ENCODE measurements at places on chromosomes 11 and 22. TPM values are rescaled to one million over a fixed set of nuclear protein-coding genes. Genes with fewer than 3 reads are reported as not detected.
A peak's percentile ranks its signal among the peaks of the same experiment; 100 is the strongest.

DNA sequence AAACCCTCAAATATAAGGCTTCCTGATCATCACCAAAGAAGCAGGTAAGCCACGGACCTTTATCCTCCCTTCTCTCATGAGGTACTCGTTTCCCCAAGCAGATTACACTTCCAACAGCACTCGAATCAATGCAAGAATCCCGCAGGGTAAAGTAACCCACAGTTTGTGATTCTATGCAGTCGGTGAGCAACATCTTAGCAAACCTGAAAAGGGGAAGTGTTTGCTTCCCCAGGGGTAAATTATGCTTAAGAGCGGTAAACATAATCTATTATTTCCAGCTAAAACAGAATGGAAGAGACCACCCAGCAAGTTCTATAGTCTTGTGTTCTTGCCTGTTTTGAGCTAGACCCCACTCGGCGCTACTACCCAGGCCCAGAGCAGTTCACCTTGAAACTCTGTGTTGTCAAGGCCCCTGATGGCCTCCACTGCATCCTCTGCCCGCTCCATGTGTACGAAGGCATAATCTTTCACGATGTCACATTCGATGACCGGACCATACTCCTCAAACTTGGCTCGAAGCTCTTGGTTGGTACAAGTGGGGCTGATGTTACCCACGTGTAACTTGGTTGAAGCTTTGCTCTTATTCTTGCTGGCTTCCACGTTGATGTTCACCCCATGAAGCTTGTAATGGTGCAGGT lies 1.3 kb downstream of the RBM4B start:
- DNase-seq = no peak

- no peak for DNase-seq
Measured at GRCh38 chr11:109885006-109885405, 208.2 kb upstream of the ZC3H12C start.

DNA sequence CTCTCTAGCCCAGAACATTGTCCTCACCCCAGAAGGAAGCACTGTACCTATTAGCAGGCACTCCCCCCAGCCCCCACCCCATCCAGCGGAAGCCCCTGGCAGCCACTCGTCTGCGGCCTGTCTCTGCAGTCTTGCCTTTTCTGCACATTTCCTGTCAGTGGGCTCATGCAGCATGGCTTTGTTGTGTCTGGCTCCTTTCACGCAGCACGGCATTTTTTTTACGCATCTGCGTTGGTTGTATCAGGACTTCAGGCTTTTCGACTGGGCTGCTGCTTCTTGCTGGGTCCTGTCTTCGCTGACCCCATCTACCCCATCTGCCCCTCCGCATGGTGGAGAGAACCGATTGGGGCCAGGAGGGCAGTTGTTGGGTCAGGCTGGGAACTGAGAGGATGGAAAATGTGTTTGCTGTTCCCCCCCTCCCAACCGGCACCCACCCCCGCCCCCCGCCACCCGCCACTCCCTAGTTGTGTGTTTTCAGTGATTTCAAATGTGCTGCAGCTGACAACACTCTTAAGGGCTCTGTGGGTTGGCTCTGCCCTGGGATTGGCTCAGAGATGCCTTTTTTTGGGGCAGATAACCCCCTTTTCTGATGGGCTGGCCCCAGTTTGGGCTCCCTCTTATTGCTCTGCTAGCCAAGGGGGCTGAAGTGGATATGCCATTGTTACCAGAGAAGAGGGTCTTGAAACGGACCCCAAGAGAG lies 110.0 kb downstream of the KIAA1671 start:
- no peak for DNase-seq

GRCh38 chr11:105673089-105673488 lies 63.2 kb downstream of the GRIA4 start:
- DNase-seq = peak; percentile 60

DNA sequence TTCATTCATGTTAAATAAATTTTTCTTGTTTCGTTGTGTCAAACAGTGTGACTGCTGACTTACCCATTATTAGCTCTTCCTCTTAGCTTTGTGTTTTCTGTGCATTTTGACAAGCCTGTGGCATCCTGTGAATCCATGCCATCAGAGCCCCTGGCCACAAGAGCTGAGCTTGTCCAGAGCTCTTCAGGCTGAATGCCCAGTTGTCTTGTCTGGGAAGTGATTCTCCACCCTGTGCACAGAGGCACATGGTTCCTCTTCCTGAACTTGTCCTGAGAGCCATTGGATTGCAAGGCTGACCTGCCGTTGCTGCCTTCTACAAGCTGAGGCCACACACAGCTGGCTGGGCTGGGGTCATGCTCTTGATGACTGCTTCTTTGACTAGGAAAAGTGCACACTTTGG lies 64.1 kb downstream of the PPP6R3 start:
- DNase-seq = no peak

DNA sequence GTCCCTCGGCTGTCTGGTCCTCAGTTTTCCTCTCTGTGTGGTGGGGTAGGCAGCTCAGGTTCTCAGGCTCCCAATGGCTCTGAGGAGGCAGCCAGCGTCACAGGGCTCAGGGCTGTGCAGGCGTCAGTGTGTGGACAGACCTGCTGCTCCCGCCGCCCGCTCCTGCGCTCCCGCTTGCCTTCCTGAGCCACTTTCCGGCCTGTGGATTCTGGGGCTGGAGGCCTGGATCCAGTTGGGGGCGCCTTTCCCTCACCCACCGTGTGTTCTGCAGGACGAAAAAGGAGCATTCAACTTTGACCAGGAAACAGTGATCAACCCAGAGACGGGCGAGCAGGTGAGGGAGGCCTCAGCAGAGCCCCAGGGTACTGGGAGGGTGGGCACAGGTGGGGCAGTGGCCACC lies 14.7 kb downstream of the DPP3 start:
- no peak for DNase-seq

GRCh38 chr11:84819128-84819527 lies 808.0 kb downstream of the DLG2 start:
- DNase-seq = no peak

DNA sequence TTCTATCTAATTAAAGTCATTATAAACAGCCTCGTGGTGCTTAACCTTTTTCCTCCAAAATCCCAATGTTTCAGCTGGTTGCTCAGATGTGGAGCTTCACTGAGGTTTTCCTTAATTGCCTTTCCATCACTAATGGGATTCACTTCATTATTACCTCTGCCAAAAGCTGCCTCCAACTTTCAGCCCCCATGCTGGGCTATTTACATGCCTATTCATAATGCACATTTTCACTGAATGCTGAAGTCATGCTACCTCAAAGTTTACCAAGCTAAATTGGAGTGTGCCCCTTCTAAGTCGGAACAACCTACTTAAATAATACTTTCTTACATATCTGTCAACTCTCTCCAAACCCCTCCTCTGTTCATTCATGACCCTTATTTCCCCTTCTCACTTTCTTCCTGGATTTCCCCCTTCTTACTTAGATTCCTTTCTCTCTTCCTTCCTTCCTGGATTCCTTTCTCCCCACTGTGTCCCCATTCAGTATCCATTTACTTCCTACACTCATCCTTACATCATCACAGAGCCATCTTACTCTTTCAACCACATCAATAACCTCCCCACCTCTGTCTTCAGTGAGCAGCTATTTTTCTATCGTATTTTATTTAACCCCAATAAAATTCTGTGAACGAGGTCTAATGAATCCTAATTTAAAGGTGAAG lies 887.3 kb upstream of the TENM4 start:
- no peak for DNase-seq

- DNase-seq = no peak
Measured at GRCh38 chr11:119028346-119029068, 2.2 kb downstream of the SLC37A4 start.

DNA sequence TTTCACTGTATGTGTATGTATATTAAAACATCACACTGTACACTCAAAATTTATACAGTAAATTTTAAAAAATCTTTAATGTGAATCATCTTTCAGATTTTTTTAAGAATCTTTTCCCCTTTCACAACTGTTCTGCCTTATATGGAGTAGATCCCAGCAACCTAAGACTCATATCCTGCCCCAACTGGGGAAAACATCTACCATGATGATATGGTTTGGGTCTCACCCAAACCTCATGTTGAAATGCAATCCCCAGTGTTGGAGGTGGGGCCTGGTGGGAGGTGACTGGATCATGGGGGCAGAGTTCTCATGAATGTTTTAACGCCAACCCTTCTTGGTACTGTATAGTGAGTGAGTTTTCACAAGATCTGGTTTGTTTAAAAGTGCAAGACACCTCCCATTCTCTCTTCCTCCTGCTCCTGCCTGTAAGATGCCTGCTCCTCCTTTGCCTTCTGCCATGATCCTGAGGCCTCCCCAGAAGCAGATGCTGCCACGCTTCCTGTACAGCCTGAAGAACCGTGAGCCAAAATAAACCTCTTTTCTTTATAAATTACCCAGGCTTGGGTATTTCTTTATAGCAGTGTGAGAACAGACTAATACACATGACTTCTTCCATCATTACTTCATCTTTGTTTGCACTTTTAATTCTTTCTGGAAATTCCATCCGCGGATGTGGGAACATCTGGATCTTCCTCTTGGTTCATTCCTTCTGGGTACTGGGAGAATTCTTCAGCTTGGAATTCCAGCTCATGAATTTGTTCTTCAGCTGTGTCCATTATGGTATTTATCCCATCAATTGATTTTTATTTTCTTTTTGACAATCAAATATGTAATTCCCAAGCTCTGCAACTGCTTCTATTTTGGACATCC lies 36.9 kb downstream of the LINC01488 start:
- DNase-seq = no peak

DNA sequence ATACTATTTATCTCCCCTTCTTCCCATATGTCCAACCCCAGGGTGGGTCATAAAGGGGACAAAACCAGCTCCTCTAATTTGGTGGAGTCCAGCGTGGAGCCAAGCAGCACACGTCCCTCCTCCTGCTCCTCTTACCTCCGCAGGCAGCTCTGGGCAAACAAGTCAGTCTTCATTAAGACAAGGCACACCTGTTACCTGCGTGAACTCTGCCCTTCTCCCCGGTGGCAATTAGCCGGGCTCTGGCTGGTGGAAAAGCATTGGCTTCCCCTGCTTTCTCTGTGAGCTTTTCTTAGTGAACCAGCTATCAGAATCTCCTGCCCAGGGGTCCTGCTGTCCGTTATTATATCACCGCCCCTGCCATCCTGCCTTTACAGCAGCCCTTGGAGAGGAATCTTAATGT lies 418.7 kb upstream of the CADM1 start:
- DNase-seq = peak; percentile 16

DNA sequence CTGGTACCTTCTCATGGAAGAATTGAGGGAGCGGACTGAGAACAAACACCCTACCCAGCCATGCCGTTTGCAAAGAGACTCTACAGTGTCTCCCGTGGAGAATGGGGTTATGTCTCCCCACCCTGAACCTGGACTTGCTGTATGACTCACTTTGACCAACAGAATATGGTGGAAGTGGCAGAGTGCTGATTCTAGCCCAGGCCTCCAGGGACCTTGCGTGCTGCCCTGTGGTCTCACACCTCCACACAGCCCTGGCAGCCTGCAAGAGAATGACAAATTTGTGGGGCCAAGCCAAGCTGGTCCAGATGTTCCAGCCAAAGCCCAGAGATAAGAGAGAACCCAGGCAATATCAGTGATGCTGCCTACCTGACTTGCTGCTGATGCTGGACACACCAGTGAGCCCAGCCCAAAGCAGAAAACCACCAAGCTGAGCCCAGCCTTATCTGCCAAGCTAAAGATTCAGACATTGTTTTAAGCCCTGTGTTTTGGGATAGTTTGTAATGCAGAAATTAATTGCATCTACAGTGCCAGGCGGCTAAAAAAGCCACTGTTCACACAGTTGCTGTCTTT lies 8.1 kb upstream of the LINC01488 start:
- DNase-seq = no peak

- no peak for DNase-seq
Measured at GRCh38 chr11:12185914-12186313, 75.5 kb downstream of the MICAL2 start.

GRCh38 chr11:114929351-114930000 lies 251.1 kb downstream of the NXPE2 start:
- DNase-seq = no peak

DNA sequence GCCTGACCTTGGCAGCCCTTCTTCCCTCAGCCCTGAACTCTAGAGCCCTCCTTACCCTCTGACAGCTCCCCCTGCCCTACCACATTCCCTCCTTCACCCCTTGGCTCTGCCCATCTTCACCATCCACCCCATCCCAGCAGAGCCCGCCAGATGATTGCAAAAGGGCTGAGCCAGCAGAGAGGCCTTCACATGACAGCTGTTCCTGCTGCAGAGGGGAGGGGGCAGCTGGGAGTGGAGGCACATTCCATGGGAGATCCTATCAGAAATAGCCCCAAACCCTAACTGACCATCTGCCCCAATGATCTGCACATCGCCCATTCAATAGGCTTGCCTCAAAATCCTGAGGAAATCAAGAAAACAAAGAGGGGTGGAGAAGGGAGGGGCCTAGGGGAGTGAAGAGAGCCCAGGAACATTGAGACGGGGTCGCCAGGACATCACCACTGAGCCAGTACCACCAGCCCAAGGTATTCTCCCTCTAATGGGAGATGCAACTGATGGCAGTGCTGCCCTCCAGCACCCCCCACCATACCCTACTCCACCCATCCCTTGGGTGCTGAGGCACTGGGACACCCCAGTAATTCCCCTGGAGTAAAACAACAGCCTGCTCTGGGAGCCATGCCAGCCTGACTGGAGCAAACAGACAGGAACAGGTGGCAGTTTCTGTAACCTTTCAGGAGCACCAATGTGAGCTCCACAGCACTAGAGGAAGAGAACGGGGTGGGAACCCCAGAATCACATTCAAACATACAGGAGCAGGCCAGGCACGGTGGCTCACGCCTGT lies 8.0 kb upstream of the AHNAK start:
- no peak for DNase-seq

GRCh38 chr11:131895865-131896264 lies 525.5 kb downstream of the NTM start:
- DNase-seq = no peak

GRCh38 chr11:85748455-85748891 lies 62.5 kb downstream of the SYTL2 start:
- no peak for DNase-seq

DNA sequence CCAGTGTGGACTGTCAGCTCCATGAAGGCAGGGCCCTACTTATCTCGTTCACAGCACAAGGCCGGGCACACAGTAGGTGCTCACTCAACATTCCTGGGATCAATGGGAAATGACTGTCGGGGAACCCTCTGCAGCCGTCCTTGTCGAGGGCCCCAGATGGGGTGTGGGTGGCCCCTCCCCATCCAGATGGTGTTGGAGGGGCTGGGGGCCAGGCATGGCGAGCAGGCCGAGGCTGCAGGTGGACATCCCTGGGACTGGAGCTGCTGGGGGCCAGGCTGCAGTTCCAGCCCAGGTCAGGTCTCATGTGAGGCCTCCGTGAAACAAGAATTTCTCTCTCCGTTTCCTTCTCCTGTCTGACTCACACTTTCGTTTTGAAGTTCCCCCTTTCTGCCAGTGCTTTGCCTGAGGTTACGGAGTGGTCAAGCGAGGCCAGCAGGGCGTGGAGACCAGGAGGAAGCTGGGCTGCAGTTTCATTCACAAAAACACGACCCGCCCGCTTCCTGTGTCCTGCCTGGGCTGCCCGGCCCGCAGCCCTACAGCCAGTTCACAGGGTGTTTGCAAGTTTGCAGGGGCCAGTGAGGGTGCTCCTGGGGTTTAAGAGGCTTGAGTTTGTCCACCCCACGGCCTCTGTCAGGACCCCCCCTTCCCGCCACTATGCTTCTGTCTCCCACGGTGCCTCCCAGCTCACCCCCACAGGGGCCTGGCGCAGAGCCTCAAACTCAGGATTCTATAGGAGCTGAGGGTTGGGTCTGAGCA lies 4.5 kb downstream of the MYEOV start:
- no peak for DNase-seq

Gene PICK1
- 67.3 TPM for total RNA-seq

Gene SNX32
- 4.6 TPM for total RNA-seq

Gene C11orf58
- total RNA-seq = 162 TPM

Gene OR2AG1
- total RNA-seq = not detected

Gene WBP2NL
- not detected for total RNA-seq

Gene CCDC15
- 3.8 TPM for total RNA-seq

Gene TBCEL
- 28.9 TPM for total RNA-seq

Gene UBQLNL
- total RNA-seq = 0.79 TPM

Gene TSGA10IP
- not detected for total RNA-seq

Gene KRTAP5-11
- not detected for total RNA-seq

Gene HPX
- total RNA-seq = 6.1 TPM
